Right cardiac atrium (tissue), 5 donors: ENCODE measurements at places on chromosomes 12 and 14. TPM values are rescaled to one million over a fixed set of nuclear protein-coding genes. Genes with fewer than 3 reads are reported as not detected.

DNA sequence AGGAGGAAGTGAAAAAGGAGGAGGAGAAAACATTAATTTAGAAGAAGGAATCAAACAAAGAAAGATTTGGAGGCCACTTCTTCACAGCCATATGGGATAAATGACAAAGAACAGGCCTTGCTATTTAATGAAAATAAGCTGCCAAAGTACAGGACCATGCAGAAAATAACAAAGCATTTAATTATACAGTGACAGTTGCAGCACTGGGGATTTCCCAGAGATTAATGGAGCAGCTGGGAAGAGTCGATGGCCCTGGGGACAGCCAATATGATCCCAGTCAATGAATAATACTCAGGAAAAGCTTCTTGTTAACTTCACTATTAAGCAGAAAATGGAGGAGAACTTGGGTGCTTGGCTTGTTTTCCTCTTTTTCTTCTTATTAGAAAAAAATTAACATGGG is 34.6 kb downstream of the RERG start:
- no peak for DNase-seq

ACYP1 gene
- polyA plus RNA-seq, result 24.0 TPM

SLC7A8 gene
- polyA plus RNA-seq, result 7.8 TPM

- DNase-seq, result no peak
Measured at GRCh38 chr12:6887460-6887859, 14.4 kb upstream of the SPSB2 start.

DNA sequence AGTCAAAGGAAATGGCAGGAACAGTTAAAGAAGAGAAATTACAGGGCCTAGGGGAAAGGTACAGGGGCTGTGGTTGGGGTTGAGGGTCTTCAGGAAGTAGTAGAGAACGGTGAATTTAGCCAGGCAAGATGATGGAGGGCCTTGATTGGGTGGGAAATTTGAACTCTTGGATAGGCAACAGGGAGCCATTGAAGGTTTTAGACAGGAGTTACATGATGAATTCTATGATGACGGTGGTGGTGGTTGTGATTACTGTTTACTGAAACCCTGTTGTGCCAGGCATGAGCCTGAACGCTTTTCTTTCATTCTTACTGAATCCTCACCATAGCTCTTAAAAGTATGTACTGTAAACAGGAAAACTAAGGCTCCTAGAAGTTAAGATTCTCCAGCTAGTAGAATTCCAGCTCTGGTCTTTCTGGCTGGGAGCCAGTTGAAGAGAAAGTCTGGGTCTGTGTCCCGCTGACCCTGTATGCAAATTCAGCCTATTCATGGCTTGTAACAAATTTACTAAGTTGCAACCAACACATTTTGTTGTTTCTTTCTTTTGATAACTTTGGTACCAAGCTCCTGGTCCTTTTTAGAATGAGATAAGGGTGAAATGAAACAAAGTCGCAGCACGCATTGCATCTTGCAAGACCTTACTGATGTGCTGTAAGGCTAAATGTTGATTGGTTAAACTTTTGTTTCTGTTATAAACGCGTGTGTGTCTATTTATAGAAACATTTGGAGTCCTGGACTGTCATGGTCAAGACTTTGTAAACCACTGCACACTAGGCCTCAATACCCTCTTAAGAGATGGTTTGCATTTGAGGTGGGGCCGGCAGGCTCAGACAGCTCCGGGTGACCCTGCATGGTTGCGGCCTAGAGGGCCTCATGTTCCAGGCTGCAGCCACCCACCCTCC is 6.0 kb downstream of the ORAI1 start:
- DNase-seq, result no peak

GRCh38 chr12:91009319-91009950 is 4.7 kb upstream of the EPYC start:
- no peak for DNase-seq
